Kidney epithelial cell (primary cell): ENCODE measurements at places on chromosomes 7 and 10.
A peak's percentile ranks its signal among the peaks of the same experiment; 100 is the strongest.

GRCh38 chr7:138875794-138876193 lies 77.8 kb upstream of the ATP6V0A4 start:
- DNase-seq = peak; percentile 90

- peak; percentile 77 for DNase-seq
Measured at GRCh38 chr7:16915405-16915804, 33.6 kb upstream of the AGR3 start.

GRCh38 chr7:156014808-156015207 lies 202.5 kb upstream of the SHH start:
- no peak for DNase-seq

DNA sequence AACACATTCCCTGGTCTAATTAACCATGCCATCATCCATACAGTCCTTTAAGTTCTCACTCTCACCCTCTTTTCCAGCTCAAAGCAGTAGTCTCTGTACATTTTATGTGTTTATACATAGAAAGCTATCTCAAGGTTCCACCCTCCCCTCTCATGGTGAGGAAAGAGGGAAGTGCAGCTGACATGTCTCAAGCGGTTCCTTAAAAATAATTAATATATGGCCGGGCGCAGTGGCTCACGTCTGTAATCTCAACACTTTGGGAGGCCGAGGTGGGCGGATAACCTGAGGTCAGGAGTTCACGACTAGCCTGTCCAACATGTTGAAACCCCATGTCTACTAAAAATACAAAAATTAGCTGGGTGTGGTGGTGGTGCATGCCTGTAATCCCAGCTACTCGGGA lies 36.7 kb downstream of the ZC3HAV1 start:
- DNase-seq = no peak

- no peak for DNase-seq
Measured at GRCh38 chr10:124615259-124615658, 128.9 kb downstream of the FAM53B start.

GRCh38 chr10:72043016-72043834 lies 45.1 kb downstream of the SPOCK2 start:
- DNase-seq = no peak

- no peak for DNase-seq
Measured at GRCh38 chr7:98202367-98203195, 8.7 kb upstream of the BHLHA15 start.

DNA sequence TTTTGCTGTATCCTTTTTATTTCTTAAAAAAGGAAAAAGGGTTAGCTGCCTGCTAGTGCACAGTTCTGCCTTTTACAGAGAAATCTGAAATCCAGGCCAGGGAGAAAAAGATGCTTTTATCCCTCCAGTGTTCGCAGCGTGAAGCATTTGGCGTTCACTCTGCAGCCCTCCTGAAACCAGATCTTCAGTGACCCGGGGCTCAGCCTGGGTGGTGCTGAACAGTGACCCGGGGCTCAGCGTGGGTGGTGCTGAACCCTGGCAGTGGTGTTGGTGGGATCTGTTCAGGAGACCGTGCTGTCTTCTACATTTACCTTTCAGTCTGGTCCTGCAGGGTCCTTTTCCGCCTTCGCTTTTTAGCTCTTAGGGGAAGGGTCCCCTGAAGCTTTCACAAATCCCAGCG lies 164.7 kb upstream of the KLF6 start:
- no peak for DNase-seq
